Natural killer cell (primary cell): ENCODE measurements at places on chromosomes 6 and 20. TPM values are rescaled to one million over a fixed set of nuclear protein-coding genes. Genes with fewer than 3 reads are reported as not detected.

DNA sequence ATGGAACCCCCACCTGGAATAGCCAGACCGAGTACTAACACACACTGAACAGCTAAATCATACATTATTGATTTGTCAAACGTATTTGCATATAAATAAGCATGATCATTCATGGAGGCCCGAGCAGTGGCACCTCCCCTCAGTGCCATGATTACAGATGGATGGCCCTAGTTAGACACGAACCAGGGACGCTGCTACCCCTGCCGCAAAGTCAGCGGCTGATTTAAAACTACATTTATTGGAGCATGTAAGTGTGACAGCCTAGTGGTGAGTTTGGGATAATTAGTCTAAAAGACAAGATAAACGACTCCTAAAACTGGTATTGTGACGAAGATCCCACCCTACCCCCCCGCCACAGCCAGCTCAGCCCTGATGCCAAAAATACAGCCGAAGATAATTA, 159.1 kb upstream of the MAFB start:
- no peaks in the 10 kb centered on the region for H3K27me3 ChIP-seq
- no peaks in the 10 kb centered on the region for H3K36me3 ChIP-seq
- H3K4me3 ChIP-seq: no peak overlapping the region
- H3K27ac ChIP-seq: no peak overlapping the region
- H3K4me1 ChIP-seq: peaks cover 4% of the 10 kb centered on the region

The IRF4 gene
- total RNA-seq: 3.5 TPM

The CDSN gene
- not detected for total RNA-seq

DNA sequence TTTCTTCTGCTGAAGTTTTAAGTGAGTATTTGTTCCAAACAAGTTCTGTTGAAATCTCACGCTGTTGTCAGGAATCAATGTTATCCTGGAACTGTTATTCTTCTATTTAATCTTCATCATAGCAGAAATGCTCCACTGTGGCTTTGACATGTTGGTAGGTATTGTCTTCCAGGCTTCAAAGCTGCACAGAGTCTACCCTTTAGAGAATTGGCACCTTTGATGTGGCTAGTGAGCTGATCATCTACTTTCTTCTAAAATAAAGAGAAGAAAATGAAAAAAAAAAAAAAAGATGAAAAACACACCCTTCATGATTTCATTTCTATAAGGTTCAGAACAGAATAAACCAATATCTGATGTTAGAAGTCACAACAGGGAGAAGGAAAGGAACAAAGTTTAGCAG, 5.8 kb upstream of the ZSCAN23 start:
- peaks cover 6% of the 10 kb centered on the region for H3K4me1 ChIP-seq
- H3K27ac ChIP-seq: no peak overlapping the region
- DNase-seq: no peak
- H3K4me3 ChIP-seq: no peak overlapping the region

The FGD2 gene
- total RNA-seq: 14.1 TPM

The CCR6 gene
- not detected for total RNA-seq

The BFSP1 gene
- total RNA-seq: 2.7 TPM

The MUC22 gene
- not detected for total RNA-seq

GRCh38 chr6:26660000-26660361, 435 bp upstream of the ZNF322 start:
- H3K4me3 ChIP-seq: peak overlapping the region; percentile 61
- H3K36me3 ChIP-seq: peaks cover 6% of the 10 kb centered on the region

- no peaks in the 10 kb centered on the region for H3K4me1 ChIP-seq
- H3K27ac ChIP-seq: no peak overlapping the region
- no peaks in the 10 kb centered on the region for H3K27me3 ChIP-seq
- no peaks in the 10 kb centered on the region for H3K36me3 ChIP-seq
- no peak overlapping the region for H3K4me3 ChIP-seq
Observed at GRCh38 chr6:77263003-77263402, 200.3 kb downstream of the HTR1B start.

GRCh38 chr20:23235173-23236027, 115.2 kb upstream of the NXT1 start:
- H3K36me3 ChIP-seq: no peaks in the 10 kb centered on the region
- peak; percentile 46 for DNase-seq
- H3K27ac ChIP-seq: no peak overlapping the region
- no peaks in the 10 kb centered on the region for H3K27me3 ChIP-seq

DNA sequence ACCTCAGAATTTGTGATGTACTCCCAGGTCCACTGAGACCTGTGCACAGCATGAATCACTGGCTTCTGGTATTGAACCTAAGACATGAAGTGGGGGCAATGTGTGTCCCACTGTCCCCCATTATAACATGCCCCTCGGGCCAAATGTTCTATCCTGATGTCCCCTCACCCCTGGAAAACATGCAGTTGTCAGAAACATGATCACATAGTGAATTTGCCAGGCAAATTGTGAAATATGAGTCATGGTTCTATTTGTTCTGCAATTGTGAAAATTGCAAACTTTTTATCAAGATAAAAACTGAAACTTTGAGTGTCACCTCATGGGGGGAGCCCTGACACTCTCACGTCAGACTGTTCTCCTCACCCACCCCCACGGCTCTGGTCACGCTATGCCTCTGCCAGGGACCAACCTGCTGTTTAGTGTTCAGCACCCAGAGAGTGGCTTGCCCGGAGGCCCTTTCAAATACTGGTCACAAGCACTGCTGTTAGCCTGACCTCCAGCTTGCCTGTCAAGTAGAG, 305.3 kb downstream of the CLIC5 start:
- DNase-seq: no peak
- H3K27me3 ChIP-seq: no peaks in the 10 kb centered on the region
- peaks cover 21% of the 10 kb centered on the region for H3K4me1 ChIP-seq
- H3K36me3 ChIP-seq: no peaks in the 10 kb centered on the region

DNA sequence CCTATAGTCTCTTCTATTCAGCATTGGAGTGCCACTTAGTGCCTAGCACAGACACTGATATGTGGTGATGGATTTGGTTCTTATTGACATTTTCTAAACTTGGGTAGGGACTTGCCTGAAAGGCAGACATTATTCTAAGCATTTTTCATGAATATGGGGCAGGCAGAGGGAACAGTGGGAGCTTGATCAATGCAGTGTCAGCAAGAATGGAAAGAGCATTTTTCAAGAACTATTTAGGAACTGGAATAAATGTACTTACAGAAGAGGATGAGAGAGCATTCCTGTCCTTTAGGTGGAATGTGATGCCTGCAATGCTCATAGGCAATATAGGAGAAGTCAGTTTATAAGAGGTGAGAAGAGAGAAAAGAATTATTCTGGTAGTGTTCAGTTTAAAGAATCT, 26.2 kb downstream of the DEFB114 start:
- no peak overlapping the region for H3K27ac ChIP-seq
- DNase-seq: no peak
- no peak overlapping the region for H3K4me3 ChIP-seq
- no peaks in the 10 kb centered on the region for H3K27me3 ChIP-seq
- no peaks in the 10 kb centered on the region for H3K4me1 ChIP-seq

- peaks cover 3% of the 10 kb centered on the region for H3K4me1 ChIP-seq
- H3K27ac ChIP-seq: no peak overlapping the region
- DNase-seq: no peak
- no peaks in the 10 kb centered on the region for H3K36me3 ChIP-seq
Observed at GRCh38 chr6:37059344-37060194, 54.1 kb downstream of the FGD2 start.

GRCh38 chr6:157848693-157849092, 25.6 kb downstream of the SNX9 start:
- H3K27me3 ChIP-seq: no peaks in the 10 kb centered on the region
- H3K4me3 ChIP-seq: no peak overlapping the region
- H3K36me3 ChIP-seq: no peaks in the 10 kb centered on the region
- H3K4me1 ChIP-seq: no peaks in the 10 kb centered on the region

The SYNGAP1 gene
- total RNA-seq: 55.8 TPM

The HFE gene
- 1.8 TPM for total RNA-seq

The ROS1 gene
- total RNA-seq: not detected

GRCh38 chr6:28985462-28986164, 19.5 kb downstream of the ZNF311 start:
- H3K27ac ChIP-seq: no peak overlapping the region
- no peak overlapping the region for H3K4me3 ChIP-seq
- H3K4me1 ChIP-seq: peaks cover 23% of the 10 kb centered on the region
- peaks cover 15% of the 10 kb centered on the region for H3K27me3 ChIP-seq
- DNase-seq: no peak

The KCNQ5 gene
- total RNA-seq: 8.7 TPM

The TDRD6 gene
- not detected for total RNA-seq

The TTPAL gene
- 22.5 TPM for total RNA-seq

GRCh38 chr20:25584905-25585704, at the start of gene NINL:
TSS of gene NINL (minus strand) at chr20:25585531. CDS start at chr20:25526587, 58,944 bp downstream.
- peak; percentile 23 for DNase-seq
- peak within 1 kb of the TSS; percentile 20 for H3K4me3 ChIP-seq
- no peak within 1 kb of the TSS for H3K27ac ChIP-seq

DNA sequence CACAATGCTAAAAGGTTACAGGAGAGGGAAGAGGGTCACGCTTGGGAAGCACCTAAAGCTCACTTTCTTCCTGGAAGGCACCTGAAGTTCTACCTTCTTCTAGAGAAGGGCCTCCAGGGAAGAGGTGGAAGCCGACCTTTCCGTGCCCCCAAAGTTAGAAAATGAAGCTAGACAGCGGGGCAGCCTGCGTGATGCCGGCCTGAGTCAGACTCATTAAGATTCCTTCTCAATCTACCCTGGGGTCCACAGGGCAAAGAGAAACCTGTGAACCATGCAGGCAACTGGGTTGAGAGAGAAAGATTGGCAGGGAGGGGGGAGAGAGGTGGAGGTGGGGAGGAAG, 54.8 kb upstream of the CCDC167 start:
- H3K27ac ChIP-seq: no peak overlapping the region
- H3K4me1 ChIP-seq: peaks cover 26% of the 10 kb centered on the region
- H3K27me3 ChIP-seq: no peaks in the 10 kb centered on the region
- no peak for DNase-seq
- no peak overlapping the region for H3K4me3 ChIP-seq

The POLH gene
- 11.2 TPM for total RNA-seq

The MOCS1 gene
- 1.5 TPM for total RNA-seq

DNA sequence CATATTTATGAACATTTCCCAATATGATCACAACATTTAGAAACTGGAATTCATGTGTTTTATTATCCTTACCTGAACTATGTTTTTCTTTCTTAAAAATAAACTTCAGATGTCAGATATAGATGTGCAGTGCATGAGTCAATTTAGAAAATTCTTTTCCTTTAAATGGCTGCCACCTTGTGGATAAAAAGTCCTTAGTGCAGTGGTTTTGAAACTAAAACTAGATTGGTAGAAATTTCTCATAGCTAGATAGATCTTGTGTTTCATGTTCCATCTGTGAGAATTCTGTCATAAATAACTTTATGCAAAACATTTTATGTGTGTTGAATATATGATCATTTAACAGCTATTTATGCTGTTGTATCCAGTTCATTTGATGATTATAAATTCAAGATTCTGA, 134.9 kb downstream of the KLHL32 start:
- H3K27ac ChIP-seq: no peak overlapping the region
- H3K4me1 ChIP-seq: no peaks in the 10 kb centered on the region
- H3K4me3 ChIP-seq: no peak overlapping the region
- H3K27me3 ChIP-seq: no peaks in the 10 kb centered on the region
- no peaks in the 10 kb centered on the region for H3K36me3 ChIP-seq

DNA sequence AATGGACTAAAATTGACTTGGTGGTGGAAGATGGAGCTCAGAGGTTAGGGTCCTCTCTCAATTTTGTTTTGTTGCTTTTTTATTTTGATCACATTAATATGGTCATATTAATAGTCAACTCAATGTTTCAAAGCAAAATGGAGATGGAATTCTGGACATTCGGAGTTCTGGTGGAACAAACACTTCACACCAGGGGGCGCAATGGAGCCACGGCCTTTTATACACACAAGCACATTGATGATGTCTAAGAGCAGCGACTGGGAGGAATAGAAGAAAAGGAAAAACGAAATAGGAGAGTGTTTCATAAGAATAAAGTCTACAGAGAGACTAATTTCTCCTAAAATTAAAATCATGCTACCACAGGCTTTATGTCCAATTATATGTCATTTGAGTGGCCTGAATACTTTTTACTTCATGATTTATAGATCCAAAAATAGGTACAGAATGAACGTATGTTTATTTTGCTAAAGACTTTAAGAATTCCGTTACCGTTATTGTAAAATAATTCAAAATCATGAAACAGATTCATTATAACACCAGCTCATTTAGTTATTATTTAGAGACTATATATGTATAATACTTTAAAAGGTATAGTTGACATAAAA, 197.6 kb upstream of the SASH1 start:
- DNase-seq: no peak
- H3K4me1 ChIP-seq: no peaks in the 10 kb centered on the region
- no peaks in the 10 kb centered on the region for H3K36me3 ChIP-seq
- H3K27ac ChIP-seq: no peak overlapping the region
- peaks cover 3% of the 10 kb centered on the region for H3K27me3 ChIP-seq
- no peak overlapping the region for H3K4me3 ChIP-seq

The L3MBTL1 gene
- total RNA-seq: 17.0 TPM

DNA sequence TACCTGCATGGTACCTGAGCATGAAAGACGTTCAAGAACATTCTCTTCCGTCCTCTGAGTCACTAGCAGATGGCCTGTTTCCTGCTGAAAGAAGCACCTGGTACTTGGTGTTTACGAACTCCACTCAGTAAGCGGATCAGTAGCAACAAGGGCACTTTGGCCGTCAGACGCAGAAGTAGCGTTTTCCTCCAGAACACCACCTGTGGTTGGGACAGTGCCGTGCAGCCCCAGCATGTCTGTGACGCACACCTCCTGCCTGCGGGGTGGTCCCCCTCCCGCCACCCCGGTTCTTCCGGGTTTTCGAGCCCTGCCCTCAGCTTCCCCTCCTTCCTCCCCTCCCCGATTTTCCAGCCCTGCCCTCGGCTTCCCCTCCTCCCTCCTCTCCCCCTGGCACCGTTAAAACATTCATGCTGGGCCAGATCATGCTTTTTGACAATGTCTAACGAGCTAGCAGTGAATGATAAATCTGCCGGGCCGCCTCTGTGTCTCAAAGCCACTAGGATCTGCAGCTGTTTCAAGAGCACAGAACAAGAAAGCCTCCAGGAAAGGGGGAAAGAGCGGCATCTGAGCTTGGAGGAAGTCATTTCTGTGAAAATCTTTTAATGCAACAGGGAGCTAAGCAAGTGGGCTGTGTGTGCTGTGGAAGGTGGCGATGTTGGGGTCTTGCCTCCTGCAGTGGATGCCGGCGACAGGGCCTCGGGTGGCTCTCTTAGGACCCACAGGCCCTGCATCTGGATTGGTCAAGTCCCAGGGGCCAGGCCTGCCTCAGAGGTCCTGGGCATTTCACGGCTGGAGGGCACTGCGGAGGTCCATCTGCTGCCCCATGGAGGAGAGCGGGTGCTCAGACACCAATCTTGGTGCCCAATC, 207.9 kb downstream of the ERMARD start:
- H3K36me3 ChIP-seq: no peaks in the 10 kb centered on the region
- peaks cover 5% of the 10 kb centered on the region for H3K27me3 ChIP-seq
- DNase-seq: peak; percentile 79
- peaks cover 30% of the 10 kb centered on the region for H3K4me1 ChIP-seq

DNA sequence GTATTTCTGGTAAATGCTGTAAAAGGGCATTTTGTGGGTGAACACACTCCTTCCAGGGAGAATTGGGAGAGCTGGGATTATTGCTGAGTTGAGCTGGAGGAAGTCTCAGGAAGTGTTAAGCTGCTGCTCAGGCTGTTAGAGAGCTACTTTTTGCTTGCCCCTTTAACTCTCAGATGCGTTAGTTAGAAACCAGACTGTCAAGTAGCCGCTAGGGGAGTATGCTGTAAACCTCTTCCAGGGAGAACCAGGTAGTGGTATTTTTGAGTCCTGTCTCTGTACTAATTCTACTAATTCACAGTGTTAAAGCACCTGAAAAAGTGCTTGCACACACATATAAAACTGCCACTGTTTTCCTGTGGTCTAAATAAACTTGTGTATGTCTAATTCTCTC, 6.6 kb upstream of the GFRAL start:
- no peak overlapping the region for H3K27ac ChIP-seq
- H3K4me1 ChIP-seq: no peaks in the 10 kb centered on the region
- no peak overlapping the region for H3K4me3 ChIP-seq
- H3K27me3 ChIP-seq: no peaks in the 10 kb centered on the region
- H3K36me3 ChIP-seq: no peaks in the 10 kb centered on the region

The RBBP8NL gene
- not detected for total RNA-seq
